CD4-positive, alpha-beta T cell treated with Interleukin-17A for 1 hour (primary cell): ENCODE measurements at places on chromosomes 16 and 17.

DNA sequence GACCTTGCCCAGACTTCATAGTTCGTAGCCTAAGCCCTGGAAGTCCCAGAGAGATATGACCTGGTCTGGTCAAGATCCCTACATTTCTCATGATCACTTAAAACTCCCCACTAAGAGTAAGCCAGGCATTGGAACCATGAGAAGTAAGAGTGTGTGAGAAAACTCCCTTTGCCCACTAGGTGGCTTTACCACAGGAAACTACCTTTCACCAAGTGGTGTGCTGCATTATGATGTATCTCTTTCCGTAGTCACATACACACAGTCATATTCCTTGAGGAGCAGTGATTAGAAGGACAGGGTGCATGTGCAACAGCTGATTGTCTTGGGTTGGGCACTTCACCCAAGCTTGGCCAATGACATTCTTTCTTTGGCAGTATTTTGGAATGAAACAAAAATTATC lies 639.3 kb downstream of the KCNJ2 start:
- DNase-seq, result no peak

- no peak for DNase-seq
These were observed 19.7 kb downstream of the SEZ6 start for GRCh38 chr17:28985950-28986713.

GRCh38 chr17:58338841-58339754 lies 10.5 kb upstream of the TSPOAP1 start:
- peak; percentile 51 for DNase-seq

DNA sequence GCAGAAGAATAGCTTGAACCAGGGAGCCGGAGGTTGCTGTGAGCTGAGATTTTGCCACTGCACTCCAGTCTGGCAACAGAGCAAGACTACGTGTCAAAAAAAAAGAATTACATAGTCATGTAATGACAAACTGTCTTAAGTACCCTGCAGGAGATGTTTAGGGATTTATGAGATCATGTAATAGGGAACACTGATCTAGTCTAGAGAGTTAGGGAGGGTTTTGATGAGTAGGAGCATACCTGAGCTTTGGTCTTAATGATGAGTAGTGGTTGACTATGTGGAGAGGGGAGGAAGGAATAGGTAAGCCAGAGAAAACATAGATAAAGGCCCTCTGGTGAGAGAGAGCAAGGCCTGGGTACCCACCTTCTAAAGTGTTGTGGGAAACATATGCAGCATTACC lies 30.1 kb upstream of the NF1 start:
- no peak for DNase-seq

DNA sequence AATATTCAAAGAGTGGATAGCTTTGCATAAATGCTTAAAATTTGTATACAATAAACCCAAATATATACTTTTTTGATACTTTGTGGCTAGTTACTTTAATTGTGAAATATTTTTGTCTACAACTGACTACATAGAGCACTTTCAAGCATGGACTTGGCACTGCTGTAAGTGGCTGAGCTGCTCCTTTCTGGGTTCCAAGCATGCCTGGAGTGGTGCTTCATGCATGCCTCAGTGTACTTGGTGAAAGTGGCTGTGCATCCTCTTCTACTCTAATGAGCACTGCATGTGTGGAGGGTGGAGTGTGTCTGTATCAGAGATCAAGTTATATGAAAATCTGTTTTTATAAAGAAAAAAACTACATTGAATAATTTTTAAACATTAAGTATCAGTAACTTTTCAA lies 94.1 kb downstream of the OMG start:
- no peak for DNase-seq

DNA sequence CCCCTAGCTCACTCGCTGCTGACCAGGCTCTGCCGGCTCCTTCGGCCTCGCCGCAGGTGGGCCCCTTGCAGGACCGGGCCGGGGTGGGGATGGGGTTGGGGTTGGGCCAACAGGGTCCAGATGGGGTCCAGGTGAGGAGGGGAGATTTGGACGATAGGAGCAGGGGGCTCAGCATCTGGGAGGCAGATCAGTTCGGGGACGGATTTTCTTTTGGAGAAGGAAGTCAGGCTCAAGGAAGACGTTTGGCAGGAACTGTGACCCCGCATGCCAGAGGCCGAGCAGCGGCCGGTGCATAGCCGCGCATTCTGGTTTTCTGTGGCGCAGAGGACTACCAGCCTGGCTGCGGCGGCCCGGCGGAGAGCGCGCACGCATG lies 845 bp upstream of the ALDOA start:
- no peak for DNase-seq

DNA sequence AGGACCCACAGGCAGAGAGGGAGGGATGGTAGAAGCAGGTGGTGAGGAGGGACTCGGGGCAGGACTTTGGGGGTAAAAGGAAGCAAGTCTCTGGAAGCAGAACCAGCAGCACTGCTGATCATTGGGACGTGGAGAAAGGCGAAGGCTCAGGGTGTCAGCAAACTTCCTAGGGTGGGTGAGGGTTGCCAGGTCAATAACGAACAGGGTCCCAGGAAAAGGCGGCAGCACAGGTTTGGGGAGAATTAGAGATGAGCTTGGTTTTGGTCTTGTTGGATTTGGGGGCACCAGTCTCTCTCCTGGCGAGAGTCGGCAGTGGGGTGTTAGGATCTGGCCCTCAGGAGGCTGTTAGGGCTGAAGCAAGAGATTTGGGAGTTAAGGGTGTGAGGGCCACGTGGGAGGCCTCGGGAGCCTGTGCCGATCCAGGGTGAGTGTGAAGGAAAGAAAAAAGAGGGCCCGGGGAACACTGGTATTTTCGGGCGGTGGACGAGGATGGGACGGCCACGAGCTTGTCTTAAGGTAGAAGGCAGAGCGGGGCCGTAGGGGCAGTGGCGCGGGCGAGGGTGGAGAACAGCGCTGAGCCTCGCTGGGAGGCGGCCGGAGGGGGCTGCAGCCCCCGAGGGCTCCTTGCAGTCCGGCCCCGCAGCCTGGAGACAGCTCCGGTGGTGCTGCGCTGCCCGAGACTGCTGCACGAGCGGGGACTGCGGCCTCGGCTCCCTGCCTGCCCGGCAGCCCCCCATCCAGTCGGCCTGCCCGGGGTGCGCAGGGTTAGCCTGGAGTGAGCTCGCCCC lies 765 bp upstream of the ADORA2B start:
- DNase-seq, result no peak

GRCh38 chr17:75090871-75091854 lies 3.4 kb downstream of the SLC16A5 start:
- no peak for DNase-seq

- no peak for DNase-seq
These were observed 1.7 kb downstream of the DEXI start for GRCh38 chr16:10940501-10941079.

- DNase-seq, result no peak
These were observed 81.5 kb downstream of the TUBD1 start for GRCh38 chr17:59811209-59811608.

- no peak for DNase-seq
These were observed 11.2 kb upstream of the TMEM208 start for GRCh38 chr16:67215706-67216105.

GRCh38 chr16:46649588-46650253 lies 28.5 kb upstream of the SHCBP1 start:
- no peak for DNase-seq

GRCh38 chr17:20703781-20704180 lies 124.3 kb downstream of the CDRT15L2 start:
- DNase-seq, result no peak
